A172 (cell line): ENCODE measurements at places on chromosomes 3 and 15.

- DNase-seq: no peak
Observed at GRCh38 chr3:109109574-109109973, 8.4 kb downstream of the MORC1 start.

- DNase-seq: no peak
Observed at GRCh38 chr3:166478356-166478755, 641.1 kb upstream of the BCHE start.

- no peak for DNase-seq
Observed at GRCh38 chr3:69292959-69293574, 92.8 kb downstream of the FRMD4B start.

- DNase-seq: no peak
Observed at GRCh38 chr15:73608941-73609340, 24.2 kb downstream of the NPTN start.

- no peak for DNase-seq
Observed at GRCh38 chr3:58948018-58948417, 101.8 kb downstream of the CFAP20DC start.

- no peak for DNase-seq
Observed at GRCh38 chr3:113914646-113915045, 33.2 kb upstream of the ZDHHC23 start.

DNA sequence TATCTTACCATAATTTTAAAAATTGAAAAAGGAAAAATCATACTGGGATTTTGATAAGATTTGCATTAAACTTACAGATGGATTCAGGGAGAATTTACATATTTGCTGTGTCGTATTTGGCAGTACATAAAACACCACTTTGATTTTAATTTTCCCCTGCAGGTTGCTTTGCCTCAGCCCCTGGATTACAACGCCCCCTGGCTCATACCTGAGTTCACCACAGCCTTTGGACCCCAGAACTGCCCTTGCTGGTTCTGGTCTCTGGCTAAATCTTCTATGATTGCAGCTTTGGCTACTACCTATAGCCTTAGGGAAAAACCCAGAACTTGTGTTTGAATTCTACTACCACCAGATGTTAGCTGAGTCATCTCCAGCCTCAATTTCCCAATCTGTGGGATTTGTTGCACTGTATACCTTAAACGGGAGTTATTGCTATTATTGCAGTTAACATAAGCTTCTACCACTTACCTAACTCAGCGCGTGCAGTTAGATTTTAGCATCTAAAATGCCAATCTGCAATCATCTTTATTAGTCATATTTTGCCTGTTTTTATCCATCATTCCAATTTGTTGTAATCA is 315.7 kb upstream of the GADL1 start:
- DNase-seq: no peak

GRCh38 chr3:100002599-100003350 is 111.5 kb downstream of the FILIP1L start:
- DNase-seq: peak; percentile 98

DNA sequence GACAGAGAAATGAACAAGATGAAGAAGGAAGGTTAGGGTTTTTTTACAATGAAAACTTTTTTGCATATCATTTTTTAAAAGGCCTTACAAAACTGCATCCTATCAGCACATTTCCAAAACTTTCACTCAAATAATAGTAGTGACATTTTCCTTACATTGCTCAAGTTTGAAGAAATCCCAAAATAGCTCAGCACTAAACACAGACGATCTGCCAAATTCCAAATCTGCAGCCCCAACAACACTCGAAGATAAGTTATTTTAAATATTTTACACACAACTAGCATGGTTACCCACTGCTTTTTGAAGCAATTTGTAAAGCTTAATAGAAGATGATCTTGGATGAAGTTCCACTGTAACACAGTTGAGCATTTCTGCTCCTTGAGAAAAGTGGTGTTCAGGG is 535.6 kb upstream of the ALCAM start:
- no peak for DNase-seq

- DNase-seq: peak; percentile 53
Observed at GRCh38 chr3:64417816-64418215, 192.6 kb upstream of the PRICKLE2 start.

GRCh38 chr3:111143-112069 is 85.2 kb upstream of the CHL1 start:
- DNase-seq: no peak

DNA sequence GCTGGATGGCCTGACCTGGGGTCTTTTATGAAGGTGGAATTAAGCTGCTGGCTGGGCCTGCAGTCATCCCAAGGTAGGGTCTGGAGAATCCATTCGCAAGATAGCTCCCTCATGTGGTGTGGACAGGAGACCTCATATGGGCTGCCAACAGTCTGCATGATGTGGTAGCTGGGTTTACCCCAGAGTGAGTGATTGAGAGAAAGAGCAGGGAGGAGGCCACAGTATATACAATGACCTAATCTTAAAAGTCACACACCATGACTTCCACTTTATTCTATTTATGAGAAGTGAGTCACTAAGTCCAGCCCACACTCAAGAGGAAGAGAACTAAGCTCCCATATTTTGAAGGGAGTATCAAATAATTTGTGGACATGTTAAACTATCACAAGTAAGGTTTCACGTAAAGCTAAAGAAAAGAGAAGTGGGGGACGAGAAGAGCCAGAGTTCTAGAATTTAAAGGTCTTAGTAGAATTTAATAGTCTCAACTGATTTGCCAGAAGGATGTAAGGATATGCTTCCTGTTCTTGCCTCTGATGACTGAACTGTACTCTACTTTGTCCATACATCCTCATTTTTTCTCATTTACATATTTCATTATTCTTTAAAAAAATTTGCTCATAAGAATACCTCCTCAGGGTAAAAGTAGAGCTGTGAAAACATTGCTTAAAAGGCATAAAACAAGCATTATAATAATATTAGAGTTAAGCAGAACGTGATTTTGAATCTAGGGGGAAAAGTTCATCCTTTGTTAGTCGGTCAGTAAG is 184.4 kb downstream of the PEX5L start:
- DNase-seq: peak; percentile 78

- no peak for DNase-seq
Observed at GRCh38 chr3:28103861-28104260, 137.6 kb upstream of the CMC1 start.

- DNase-seq: peak; percentile 67
Observed at GRCh38 chr3:134430950-134431445, 54.8 kb downstream of the ANAPC13 start.

DNA sequence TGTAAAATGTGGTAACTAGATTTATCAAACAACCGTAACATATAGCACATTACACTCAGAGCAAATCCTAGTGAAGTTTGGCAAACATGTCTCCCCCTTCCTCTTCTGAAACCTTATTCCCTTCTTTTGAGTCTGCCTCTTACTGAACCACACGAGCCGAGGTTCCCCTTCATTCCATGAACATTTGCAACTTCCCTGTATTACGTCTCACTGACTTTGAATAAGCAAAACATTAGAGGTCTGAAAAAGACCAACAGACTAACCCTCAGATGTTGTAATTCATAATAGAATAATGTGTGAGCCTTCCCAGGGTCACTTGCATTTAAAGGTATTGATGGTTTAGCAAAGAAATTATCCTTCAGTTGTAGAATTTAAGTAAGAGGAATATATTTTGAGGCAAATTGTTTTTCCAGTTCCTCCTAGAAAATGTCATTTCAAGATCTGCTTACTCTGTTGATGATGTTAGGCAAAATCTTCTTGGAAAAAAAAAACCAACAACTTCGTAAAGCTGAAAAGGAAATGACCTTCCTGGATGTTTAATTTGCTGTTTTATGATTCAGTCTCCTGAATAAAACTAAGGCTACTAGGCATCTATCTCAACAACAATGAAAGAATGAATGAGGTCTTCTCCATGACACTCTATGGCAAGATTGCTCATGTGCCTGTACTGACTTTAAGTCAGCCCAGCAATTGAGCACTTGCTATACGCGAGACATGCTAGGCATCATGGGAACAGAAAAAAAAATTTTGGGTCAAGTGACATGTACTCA is 296.9 kb upstream of the NECTIN3 start:
- DNase-seq: no peak
